ENCODE measurements at places on chromosomes 16 and 17.

DNA sequence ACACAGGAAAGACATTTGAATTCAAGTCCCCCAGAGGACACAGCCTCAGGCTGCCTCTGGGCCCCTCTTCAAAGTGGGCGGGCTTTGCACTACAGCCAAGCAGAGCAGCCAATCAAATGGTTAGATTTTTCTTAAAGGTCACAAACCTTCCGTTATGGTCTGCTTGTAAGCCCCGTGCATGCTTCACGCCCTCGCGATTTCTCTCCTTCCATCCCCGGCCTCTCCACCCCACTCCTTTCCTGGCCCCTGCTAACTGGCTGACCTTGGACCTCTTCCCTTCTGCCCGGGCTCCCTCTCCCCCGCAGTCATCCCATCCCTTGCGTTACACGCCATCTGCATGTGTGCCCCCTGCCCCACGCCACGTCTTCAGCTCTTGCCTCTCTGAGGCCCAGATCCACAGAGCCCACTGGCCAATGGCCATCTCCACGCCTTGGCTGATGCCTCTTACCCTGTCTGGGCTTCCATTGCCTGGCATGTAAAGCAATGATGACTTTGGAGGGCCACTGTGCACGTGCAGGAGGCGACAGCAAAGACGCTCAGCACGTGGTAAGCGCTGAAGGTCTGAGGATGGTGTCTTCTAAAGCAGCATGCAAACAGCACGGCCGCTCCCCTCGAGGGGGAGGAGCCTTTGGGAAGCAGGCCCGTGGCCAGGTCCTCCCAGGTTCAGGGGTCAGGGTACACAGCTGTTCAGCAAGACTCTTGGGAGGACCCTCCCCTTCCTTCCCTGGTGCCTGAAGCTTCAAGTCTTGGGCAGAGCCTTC, 86.8 kb downstream of the ZDHHC7 start:
- DNase-seq: no peak

GRCh38 chr17:63774969-63775265, 947 bp downstream of the DDX42 start:
- no peak for DNase-seq

GRCh38 chr16:60741810-60742209, 1294.4 kb downstream of the CDH8 start:
- DNase-seq: no peak

DNA sequence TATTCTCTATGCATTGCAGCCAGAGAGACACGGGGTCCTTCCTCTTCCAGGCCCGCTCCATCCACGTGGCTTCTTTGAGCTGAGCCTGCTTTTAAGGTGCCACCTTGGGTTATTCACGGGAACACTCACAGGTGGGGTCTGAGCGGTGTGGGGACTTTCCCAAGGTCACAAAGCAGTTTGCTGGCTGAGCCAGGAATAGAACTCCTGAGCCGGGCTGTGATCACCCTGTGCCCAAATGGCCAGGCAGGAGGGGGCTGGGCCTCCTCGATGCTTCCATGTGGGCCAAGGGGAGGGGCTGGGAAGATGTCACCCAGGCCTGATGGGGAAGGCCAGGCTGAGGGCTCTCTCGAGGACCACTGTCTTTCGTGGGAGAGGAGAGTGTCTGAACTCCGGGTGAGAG, 13.0 kb upstream of the GSE1 start:
- DNase-seq: no peak

GRCh38 chr16:58013201-58013956, 12.2 kb downstream of the USB1 start:
- no peak for DNase-seq

DNA sequence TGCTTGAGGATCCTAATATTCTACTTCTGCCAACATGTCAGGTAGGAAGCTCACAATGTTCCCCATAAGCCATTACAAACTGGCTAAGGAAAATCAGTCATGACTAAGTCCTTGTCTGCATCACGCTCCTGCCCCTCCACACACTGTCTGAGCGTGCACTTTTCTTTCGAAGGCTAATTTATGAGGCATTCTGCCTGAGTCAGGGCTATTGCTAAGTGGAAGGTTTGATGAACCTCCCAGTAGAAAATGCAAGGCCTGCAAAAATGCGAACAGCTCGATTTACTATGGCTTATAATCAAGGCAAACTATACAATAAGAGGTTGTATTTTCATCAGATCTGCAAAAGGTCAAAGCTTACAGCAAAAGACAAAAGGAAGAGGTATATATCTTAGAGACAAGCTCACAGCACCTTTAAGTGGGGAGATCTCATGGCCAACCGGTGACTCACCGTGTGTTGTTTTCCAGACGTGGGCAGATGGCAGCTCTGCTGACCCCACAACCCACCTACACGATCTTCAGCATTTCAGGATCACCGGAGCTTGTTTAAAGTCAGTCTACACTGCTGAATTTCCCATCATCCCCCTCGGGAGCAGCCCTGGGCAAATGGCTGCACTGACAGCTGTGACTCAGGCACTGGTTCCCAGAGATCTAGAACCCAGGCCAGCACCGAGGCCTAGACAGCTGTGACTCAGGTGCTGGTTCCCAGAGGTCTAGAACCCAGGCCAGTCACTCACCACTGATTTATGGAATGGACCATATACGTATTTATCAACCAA, 26.1 kb downstream of the MEAK7 start:
- no peak for DNase-seq

- DNase-seq: no peak
Measured at GRCh38 chr16:89106533-89107202, 13.0 kb downstream of the ACSF3 start.

DNA sequence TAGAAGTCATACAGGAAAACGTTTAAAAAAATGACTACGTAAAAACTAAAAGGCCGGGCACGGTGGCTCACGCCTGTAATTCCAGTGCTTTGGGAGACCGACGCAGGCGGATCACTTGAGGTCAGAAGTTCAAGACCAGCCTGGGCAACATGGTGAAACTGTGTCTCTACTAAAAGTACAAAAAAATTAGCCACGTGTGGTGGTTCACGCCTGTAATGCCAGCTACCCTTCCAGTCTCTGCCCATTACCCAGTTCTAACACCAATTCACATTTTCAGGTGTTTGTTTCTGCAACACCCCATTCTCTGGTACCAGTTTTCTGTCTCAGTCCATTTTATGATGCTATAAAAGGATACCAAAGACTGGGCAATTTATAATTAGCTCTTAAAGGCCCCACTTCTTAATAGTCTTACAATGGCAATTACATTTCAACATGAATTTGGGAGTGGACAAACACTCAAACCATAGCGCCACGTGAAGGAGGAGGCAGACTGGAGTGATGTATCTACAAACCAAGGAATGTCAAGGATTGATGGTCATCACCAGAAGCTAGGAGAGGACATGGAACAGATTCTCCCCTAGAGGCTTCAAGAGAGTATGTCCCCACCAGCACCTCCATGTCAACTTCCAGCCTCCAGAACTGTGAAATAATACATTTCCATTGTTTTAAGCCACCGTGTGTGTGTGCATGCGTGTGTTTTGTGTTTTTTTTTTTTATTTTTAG, 791 bp upstream of the C17orf75 start:
- no peak for DNase-seq

- no peak for DNase-seq
Measured at GRCh38 chr17:51147650-51148049, 5.7 kb upstream of the NME1 start.

- no peak for DNase-seq
Measured at GRCh38 chr16:75733305-75734211, 7.3 kb upstream of the CPHXL start.

DNA sequence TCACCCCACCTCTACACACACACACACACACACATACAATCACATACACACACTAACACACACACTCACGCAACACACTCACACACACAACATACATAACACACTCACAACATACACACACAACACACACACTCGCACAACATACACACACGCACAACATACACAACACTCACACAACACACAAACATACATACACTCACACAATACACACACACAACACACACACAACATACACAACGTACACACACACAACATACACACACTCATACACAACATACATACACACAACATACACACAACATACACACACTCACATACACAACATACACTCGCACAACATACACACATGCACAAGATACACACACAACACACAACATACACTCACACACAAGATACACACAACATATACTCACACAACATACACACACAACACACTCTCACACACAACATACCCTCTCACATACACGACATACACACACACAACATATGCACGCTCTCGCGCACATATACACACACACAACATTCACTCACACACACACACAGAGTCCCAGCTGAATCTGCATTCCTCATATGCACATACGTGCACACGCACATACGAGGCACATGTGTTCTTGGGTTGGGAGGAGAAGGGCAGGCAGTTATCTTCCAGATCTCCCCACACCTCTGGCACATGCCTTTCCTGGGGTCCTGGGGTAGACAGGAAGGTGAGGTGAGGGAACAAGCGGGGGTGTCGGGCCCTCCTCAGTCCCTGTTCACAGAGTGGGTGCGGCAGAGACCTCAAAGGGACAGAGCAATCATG, 1.1 kb downstream of the ASGR2 start:
- DNase-seq: no peak

GRCh38 chr17:1996800-1997288, 28.3 kb downstream of the RTN4RL1 start:
- no peak for DNase-seq

- DNase-seq: no peak
Measured at GRCh38 chr17:35189291-35189690, 4.9 kb downstream of the SLC35G3 start.

- DNase-seq: no peak
Measured at GRCh38 chr16:75011634-75012307, 12.9 kb downstream of the ZNRF1 start.

- DNase-seq: no peak
Measured at GRCh38 chr16:8900343-8900742, 18.2 kb downstream of the LITAFD start.

GRCh38 chr17:81400996-81401722, 5.9 kb downstream of the BAHCC1 start:
- no peak for DNase-seq

DNA sequence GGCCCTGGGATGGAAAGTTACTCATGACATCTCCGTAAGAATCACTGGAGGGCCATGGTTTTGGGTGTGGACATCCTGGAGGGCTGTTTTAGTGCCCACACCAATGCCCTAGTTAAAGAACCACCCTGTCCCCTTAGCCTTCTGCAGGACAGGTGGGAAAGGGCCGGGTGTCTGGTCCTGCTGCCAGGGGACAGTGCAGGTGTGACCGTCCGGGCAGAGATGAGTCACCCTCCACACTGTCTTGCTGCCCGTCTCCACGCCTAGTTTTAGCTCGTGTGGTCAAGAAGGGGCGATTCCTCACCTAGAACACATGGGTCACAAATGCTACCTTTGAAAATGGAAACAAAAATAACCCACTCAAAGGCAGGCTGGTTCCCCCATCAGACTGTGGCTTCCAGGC, 17.0 kb downstream of the CEP295NL start:
- no peak for DNase-seq

Data from D341Med (cell line).